ENCODE measurements at places on chromosomes 6 and 20. TPM values are rescaled to one million over a fixed set of nuclear protein-coding genes. Genes with fewer than 3 reads are reported as not detected.

GRCh38 chr6:8006208-8006607 is 58.0 kb downstream of the BLOC1S5 start:
- DNase-seq: no peak

DNA sequence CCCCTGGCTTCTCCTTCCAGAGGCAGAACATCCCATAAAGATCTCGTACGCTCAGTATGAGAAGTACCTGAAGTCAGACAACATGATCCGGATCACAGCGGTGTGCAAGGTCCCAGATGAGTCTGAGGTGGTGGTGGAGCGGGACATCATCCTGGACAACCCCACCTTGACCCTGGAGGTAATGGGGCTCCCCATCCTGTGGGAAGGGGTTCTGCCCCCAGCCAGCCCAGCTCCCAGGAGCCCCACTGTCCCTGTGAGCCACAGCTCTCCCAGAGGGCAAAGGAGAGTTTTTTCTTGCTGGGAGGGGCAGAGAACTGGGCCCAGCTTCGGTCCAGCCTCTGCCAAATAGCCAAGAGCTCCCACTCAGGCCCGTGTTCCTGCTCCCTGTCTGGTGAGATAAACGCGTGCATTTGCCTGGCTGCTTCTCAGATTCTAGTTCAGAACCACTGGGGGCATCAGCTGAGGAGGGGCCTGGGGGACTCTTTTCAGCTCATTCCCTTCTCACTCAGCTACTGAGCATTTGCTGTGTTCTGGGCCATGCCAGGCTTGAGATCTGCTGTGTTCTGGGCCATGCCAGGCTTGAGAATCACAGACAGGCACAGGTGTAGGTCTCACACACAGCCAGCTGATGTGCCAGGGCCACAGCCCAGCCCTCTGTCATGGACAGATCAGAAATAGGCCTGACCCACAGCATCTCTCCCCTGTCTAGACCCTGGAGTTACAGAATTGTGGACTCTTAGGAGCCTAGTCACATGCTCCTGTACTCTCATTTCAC is 39.5 kb downstream of the TGM3 start:
- no peak for DNase-seq

DNA sequence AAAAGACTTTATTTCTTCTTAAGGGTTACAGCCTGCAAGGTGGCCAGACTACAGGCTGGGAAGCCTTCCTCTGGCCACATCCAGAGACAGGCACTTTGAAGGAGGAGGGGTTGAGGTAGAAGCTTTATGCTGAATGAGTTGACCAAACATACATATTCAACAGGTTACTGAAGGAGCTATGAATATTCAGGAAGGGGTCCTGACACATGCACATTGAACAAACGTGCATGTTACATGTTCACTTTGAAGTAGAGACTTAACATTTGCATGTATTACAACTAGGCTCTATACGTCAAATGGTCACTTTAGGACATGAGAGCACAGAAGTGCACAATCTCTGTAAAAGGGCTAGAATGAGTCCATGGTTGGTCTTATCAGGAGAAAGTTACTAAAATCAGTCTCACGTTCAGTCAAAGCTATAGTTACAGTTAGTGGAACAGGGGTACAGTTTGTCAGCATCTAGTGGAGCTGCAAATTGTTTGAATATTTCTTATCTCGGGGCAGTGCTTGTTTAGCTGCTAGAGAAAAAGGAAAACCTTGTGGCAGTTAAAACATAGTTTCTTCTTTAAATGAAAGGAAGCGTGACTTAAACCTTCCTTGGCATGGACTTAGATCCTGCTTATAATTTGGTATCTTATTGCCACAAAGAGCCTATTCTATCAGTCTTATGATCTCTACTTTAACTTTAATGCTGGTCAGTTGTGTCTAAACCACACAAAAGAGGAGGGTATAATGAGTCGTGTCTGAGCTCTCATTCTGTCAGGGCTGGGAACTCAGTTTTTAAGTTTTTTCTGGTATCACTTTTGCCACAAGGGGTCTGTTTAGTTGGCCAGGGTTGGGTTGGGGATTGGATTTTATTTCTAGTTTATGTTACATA is 4.6 kb upstream of the ZSCAN9 start:
- no peak for DNase-seq

Gene C20orf141
- not detected for total RNA-seq

Gene PNLDC1
- 2.0 TPM for total RNA-seq

Data from activated T-cell treated with anti-CD3 and anti-CD28 coated beads, Interleukin-2, amount 50 U/mL, for 4 hours (primary cell).